ENCODE measurements at places on chromosomes 7 and 10. TPM values are rescaled to one million over a fixed set of nuclear protein-coding genes. Genes with fewer than 3 reads are reported as not detected.

Gene C10orf53
- not detected for total RNA-seq

Gene PAOX
- total RNA-seq = 7.5 TPM

Gene SRRM3
- 8.2 TPM for total RNA-seq

Gene AEBP1
- 96.8 TPM for total RNA-seq

Gene STEAP1B
- 0.58 TPM for total RNA-seq

DNA sequence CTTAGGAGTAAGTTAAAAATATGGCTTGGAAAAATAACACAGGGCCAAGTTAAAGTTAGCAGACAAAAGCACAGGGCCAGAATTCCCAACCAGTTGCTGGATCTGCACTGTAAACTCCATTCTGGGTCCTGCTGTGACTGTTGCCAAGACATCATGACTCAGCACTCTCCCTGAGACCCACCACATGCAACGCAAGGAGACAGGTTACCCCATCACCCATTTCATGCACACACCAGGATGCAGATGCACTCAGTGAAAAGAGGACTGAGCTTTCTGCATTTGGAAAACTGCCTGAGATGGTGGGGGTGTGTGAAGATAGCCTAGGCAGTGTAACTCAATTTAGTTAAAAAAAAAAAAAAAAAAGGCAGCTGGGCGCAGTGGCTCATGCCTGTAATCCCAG is 97.6 kb upstream of the ZNF438 start:
- DNase-seq = no peak

- no peak for DNase-seq
These were observed 31.4 kb downstream of the PALS2 start for GRCh38 chr7:24604630-24605029.

DNA sequence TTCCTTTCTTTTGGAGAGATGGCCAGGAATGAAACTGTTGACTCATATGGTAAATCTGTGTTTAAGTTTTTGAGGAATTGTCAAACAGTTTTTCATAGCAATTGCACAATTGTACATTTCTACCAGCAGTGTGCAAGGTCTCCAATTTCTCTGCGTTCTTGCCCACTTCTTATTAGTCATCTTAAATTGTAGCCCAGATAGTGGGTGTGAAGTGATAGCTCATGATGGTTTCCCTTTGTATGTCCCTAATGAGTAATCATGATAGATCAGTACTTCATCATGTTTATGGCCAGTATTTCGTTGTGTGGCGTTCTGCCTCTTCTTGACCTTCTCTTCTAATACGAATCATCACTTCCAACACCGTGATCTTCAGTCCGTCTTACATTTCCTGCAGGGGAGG is 136.3 kb downstream of the DOCK1 start:
- no peak for DNase-seq

All from mesothelial cell of epicardium (in vitro differentiated cells).